ENCODE measurements at places on chromosomes 16 and 17.

DNA sequence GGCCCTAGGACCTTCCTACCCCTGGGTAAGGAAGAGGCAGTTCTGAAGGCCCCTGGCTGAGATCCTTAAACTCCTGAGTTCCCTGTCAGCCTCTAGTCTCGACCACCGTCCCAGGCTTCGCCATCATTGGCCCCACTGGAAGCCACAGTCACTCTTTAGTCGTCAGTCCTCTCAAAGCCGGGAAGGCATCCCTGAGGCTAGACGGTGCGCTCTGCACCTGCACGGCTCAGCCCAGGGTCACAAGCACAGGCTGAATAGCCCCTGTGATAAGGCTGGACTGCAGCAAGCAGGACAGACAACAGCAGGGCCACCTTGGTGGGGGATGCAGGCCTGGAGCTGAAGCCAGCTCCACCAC is 3.3 kb upstream of the HEXIM1 start:
- DNase-seq, result no peak

DNA sequence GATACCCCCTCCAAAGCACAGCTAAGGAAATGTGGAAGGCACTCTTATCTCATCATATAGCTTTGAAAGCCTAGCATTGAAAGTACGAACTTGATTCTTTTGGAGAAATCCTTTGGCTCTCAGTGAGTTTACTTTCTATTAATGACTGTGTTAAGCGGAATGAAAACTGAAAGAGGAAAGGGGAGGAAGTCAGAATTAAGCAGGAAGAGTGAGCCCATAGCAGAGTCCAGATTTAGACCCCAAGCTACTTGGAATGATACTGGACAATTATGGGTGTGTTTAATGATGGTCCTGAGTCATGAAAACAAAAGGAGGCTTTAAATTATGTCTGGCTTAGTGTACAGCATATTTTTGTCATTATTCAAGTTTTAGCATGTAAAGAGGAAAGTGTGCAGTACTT is 42.2 kb downstream of the TENT4B start:
- DNase-seq, result no peak

- DNase-seq, result no peak
Measured at GRCh38 chr17:7323731-7324437, 5.3 kb downstream of the NEURL4 start.

GRCh38 chr16:56352351-56353053 is 72.8 kb downstream of the AMFR start:
- no peak for DNase-seq

- no peak for DNase-seq
Measured at GRCh38 chr16:89078172-89078571, 15.5 kb upstream of the ACSF3 start.

DNA sequence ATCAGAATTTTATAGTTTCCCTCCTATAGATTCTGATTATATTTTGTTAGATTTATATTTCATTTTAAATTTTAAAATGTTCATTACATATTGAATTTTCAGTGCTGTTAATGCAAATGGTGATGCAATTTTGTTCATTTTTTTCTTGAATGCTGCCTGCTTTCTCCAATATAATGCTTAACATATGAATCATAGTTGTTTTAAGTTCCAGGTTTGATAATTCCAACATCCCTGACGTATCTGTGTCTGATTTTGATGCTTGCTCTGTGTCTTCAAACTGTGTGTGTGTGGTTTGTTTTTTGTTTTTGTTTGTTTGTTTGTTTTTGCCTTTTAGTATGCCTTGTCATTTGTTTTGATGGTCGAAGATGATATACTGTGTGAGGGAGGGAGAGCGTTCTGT is 134.7 kb upstream of the ELAC2 start:
- DNase-seq, result no peak

DNA sequence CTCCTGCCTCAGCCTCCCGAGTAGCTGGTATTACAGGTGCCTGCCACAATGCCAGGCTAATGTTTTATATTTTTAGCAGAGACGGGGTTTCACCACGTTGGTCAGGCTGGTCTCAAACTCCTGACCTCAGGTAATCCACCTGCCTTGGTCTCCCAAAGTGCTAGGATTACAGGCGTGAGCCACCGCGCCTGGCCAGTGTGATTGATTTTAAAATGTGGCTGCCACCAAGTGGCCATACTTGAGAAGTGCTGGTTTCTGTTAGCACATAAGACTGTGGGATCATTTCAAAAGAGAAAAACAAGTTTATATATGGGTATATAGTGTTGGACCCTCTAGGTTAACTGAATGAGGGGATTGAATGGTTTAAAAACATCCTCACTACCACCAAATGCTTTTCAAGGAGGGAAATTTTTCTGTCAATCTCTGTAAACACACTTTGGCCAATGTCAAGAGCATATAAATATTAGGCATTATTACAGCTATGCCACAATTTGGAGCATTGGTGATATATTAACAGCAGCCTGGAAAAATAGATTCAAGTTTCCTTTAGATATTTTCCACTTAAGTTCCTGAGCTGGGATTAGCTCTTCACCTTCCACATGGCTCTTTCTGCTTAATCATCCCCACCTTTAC is 13.5 kb upstream of the DHRS13 start:
- DNase-seq, result peak; percentile 76

- DNase-seq, result no peak
Measured at GRCh38 chr17:66713533-66714042, 121.3 kb upstream of the CACNG5 start.

GRCh38 chr17:17518014-17518413 is 21.8 kb upstream of the RASD1 start:
- no peak for DNase-seq

DNA sequence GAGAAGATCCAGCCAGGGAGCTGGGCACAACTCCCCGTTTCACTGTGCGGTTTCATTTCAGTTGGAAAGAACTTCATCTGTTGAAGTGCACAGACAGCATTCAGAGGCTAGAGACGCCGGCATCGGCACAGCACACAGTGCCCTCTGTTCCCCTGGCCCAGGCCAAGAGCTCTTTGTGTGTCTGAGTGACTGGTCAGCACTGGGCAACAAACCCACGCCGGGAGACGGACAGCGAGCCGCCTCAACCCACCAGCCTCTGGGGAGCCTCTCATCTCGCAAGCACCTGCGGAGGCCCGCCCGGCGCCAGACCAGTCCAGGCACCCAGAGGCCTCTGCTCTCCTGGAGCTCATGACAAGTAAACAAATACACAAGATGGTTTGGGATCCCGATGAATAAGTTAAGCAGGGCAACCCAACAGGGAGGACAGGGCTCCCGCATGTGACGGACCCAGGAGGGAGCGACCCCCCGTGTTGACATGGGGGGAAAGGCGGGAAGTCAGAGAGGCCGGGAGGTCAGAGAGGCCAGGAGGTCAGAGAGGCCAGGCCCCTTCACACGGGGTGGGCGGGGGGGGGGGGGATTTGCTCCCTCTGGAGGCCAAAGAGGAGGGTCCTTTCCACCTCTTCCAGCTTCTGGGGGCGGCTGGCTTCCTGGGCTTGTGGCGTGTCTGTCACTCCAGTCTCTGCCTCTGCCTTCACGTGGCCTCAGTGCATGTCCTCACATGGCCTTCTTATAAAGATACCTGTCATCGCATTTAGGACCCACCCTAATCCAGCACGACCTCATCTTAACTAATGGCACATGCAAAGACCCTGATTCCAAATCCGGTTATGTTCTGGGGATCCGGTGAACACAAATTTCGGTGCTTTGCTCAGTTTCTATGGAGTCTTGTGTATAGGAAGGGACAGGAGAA is 25.8 kb upstream of the KLHDC4 start:
- DNase-seq, result no peak

GRCh38 chr16:24972608-24973220 is 42.5 kb downstream of the ARHGAP17 start:
- no peak for DNase-seq

- no peak for DNase-seq
Measured at GRCh38 chr16:26856791-26857190, 209.9 kb upstream of the C16orf82 start.

DNA sequence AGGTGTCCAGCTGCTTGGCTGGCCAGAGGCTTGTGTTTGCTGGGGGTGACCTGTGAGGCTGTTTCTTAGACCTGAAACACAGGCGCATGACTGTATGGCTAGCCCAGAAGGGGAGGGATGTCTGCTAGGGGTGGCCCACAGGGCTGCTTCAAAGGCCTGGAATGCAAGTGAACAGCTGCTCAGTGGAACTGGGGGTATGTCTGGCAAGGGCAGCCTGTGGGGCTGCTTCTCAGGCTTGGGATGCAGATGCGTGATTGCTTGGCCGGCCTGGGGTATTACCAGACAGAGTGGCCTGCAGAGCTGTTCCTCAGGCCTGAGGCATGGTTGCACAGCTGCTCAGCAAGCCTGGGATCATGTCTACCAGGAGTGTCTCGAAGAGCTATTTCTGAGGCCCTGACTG is 20.5 kb downstream of the TANC2 start:
- DNase-seq, result no peak

DNA sequence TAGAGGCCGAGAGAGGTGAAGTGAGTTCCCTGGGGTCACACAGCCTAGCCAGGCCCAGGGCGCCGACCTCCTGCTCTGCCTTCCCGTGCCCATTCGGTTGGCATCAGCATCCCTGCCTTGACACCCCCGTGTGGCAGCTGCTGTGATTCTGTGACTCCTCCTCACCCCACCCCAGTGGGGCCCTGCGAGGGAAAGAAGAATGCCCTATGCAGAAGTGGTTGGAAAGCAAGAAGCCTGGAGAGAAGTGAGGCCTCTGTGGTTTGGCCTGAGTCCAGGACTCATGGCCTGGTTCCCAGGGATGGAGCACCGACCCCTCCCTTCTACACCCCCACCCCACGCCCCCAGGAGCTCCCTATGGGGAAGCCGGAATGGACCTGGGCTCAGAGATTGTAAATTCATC is 296.2 kb downstream of the SEC14L1 start:
- DNase-seq, result peak; percentile 43

DNA sequence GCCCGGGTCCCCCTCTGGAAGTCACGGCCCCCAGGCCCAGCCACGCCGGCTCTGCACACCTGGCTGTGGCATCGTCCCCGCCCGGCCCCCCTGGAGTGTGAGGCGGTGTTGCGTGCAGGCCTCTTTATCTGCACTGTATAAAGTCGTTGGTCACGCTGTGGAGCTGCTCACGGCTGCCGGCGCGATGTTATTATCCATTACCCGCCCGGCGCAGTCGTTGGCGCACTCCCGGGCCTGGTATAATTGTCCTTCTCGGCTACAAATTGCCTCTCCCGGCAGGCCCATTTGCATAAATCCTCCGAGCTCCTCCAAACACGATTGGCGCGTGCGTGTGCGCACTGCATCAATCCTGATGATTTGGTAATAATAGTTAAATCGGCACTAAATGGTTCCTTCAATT is 57.8 kb downstream of the BAHCC1 start:
- DNase-seq, result no peak

GRCh38 chr17:45131616-45132319 is 547 bp downstream of the PLCD3 start:
- DNase-seq, result peak; percentile 71

DNA sequence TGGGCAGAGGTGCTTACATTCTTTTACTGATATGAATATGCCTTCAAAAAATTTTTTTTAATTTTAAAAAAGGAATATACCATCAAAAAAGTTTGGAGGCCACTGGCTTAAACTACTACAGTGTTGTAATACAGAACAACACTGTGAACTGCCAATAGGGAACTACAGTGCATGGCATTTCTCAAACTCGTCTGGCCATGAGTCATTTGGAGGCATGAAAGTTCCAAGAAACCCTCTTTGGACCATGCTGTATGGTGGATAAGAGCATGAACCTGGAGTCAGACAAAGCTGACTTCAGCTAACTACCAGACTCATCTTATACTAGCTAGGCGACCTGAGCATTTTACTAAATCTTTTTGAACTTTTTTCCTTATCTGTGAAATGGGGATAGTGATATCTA is 9.2 kb upstream of the NF1 start:
- DNase-seq, result no peak

DNA sequence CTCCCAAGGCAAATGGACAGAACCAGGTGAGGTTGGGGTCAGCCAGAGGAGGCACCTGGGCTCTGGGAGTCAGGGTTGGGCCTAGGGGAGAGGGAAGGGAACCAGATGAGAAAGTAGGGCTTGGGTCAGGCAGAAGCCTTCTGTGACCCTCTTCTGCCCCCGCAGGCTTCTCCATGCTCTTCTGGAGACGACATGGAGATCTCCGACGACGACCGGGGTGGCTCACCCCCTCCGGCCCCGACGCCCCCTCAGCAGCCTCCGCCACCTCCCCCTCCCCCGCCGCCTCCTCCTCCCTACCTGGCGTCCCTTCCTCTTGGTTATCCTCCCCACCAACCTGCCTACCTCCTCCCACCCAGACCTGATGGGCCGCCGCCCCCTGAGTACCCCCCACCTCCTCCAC is 7.9 kb downstream of the SETD1A start:
- DNase-seq, result no peak

DNA sequence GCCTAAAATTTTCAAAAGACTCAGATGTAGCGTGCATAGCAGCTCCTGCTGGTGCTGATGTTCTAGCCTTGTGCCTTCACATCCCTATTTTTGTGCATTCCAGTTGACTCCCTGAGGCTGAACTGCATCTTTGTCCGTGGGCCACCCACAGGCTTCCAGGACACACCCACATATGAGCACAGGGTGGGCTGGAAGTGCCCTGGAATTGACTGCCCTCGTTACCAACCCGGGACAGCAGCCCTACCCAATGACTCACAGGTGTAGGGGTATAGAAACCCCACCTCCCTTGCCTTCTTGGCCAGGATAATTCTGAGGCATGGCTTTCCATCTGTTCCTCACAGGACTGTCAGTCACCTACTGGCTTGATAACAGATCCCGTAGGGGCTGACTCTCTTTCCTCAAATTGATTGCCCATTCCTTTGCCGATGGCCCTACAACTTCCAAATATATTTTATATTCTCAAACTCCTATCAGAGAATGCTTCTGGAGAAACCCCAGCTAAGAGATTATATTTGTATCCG is 65.9 kb upstream of the CDH13 start:
- no peak for DNase-seq

DNA sequence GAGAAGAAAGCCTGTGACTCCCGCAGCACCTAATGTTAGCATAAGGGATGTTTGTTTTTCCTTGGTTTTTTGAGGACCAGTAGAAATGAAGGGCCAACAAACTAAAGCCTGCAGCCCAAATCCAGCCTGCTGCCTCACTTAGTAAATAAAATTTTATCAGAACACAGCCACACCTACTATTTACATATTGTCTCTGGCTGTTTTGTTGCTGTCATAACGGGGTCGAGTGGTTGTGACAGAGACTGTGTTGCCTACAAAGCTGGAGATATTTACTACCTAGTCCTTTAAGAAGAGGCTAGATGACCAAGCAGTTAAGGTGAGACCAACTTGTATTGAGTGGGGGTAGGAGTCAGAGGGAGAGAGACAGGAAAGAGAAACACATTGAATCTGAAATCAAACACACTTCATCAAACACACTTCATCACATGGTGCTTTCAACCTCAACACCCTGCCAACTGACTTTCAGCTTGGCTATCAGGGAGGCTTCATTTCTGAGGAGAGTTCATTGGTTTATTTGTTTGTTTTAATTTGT is 546.3 kb upstream of the CDH11 start:
- no peak for DNase-seq

- DNase-seq, result no peak
Measured at GRCh38 chr16:86726340-86726739, 148.0 kb downstream of the FOXL1 start.

DNA sequence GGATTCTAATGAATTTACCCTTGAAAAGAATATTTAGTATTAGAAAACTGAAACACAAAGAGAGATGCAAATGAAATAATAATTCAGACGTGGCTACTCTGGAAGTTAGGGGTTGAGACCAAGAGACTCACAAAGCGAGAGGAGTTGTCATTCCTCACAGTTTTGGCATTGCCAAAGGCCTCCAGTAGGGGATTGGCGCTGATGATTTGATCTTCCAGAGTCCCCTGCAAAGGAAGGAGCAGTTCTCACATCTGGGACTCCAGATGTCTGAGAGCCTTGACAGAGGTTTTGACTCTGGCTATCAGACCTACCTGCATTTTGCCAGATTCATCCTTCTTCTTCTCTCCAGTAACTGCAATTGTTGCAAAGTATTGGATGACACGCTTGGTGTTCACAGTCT is 6.6 kb downstream of the MYH8 start:
- no peak for DNase-seq
